AG04449 (cell line): ENCODE measurements at places on chromosomes 3 and 15.
A peak's percentile ranks its signal among the peaks of the same experiment; 100 is the strongest.

DNA sequence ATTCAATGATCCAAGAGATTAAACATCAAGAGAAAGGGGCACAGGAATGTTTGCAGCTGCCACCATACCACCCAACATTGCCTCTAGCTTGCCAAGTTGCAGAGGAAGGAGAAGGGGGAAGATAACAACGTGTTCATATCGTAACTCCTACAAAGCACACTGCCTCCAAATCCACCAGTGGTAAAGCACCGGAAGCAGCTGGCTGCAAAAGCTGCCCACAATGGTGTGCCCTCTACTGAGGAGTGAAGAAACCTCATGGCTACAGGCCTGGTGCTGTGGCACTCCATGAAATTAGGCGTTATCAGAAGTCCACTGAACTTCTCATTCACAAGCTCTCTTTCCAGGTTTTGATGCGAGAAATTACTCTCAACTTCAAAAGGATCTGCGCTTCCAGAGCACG is 263.9 kb upstream of the STT3B start:
- DNase-seq: no peak

DNA sequence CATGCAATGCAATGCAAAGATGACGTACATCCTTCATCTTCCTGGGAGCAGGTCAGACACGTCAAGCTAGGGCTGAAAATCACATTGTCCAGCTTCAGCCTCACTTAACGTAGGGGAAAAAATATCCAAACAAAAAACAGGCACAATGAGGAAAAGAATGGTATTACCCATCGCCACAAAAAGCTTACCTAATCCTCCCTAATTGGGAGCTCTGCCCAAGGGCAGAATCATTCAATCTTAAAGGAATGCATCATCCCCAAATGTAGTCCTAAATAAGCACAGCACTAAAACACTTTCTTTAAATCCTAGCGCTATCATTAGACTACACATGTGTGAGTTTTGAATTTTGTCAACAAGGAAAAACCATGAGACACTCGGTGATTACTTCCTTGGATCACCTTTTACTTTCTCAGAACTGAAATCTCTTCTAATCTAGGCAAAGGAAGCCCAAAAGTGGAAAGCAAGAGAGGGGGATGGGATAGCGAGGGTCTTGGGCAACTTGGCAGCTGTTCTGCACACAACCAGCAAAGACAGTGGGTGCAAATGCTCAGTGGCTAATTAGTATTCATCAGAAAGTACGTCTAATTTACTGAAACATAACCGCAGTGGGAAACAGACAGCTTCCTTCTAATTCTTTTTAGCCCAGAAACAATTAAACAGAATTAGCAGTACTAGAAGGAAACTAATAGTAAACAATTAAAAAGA is 87.4 kb downstream of the ADAMTS9 start:
- DNase-seq: no peak

DNA sequence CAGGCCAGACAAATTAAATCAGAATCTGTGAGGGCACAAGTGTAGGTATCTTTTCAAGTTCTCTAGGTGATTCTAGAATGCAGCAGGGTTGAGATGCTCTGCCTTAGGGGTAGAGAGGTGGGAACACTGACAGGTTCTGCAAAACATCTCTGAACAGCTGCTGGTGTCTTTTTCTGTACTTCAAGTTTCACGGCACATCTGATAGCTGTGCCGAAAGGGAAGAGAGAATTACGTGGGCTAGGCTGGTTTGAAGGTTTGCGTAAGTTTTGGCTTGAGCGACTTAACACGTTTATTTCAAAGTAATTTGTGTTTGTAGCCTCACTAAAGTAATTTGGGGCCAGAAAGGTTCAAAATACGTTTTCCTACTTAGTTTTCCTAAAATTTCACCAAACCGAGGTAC is 22.5 kb downstream of the PXK start:
- DNase-seq: no peak

DNA sequence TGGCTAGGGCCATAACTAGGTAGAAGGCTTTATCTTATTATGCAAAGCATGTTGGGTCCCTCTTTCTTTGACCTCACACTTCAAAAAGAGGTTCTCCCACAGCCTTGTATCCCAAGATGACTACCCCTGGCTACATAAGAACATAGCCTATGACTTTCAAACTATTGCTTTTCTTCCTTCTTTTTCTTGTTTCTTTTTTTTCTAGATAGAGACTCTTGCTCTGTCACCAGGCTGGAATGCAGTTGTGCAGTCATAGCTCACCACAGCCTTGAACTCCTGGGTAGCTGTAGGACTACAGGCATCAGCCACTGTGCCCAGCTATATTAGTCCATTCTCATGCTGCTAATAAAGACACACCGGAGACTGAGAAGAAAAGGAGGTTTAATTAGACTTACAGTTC is 47.2 kb downstream of the DIPK2A start:
- DNase-seq: peak; percentile 63

GRCh38 chr3:34263101-34263621 is 464.7 kb downstream of the PDCD6IP start:
- no peak for DNase-seq

DNA sequence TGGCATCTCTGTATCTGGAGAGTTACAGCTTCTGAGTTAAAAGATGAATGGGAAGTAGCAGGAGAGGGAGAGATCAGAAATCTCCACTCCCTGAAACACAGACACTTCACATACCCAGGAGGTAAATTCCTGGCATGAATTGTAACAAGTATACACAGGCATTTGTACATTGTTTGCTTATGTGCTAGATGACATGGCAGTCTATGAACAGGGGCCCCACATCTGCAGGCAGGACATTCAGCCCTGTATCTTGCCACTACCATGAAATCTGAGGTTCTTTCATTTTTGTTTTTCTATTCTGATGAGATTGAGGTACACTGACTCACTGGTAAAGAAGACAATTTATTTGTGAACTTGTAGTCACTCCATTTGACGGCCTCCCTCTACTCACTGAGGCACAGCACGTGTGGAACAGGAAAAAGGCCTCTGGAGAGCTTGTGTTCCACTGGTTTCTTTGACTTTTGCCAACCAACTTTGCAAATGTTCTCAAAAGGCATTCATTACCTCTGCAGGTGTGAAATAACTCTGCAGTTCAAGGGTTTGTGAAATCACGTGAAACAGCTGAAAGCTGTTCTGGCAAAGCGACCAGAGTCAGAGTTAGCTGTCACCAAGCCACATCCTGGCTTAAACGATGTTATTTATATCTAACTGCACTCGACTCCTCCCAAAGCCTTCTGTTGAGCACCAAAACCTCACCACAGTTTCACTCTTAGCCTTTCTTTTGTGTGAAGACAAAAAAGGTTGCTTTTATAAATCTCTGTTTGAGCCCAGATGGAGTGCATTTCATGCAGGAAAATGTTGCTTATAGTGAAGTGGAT is 401.3 kb upstream of the CFAP20DC start:
- DNase-seq: no peak

- DNase-seq: no peak
Measured at GRCh38 chr15:31452595-31453557, 126.2 kb downstream of the KLF13 start.

- no peak for DNase-seq
Measured at GRCh38 chr3:27577504-27577903, 93.3 kb upstream of the SLC4A7 start.

DNA sequence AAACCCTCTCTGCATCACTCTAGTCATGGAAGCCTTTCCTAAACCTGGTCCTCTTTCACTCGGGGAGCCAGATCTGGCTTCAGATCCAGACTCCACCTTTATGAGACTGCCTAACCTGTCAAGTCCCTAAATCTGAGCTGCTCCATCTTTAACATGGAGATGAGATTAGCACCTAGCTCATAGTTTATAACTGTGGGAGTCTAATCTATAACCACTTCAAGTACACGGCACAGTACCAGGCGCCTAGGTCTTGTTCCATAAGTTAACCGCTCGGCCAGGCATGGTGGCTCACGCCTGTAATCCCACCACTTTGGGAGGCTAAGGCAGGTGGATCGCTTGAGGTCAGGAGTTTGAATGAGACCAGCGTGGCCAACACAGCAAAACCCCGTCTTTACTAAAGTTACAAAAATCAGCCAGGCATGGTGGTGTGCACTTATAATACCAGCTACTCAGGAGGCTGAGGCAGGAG is 30.3 kb downstream of the TPM1 start:
- DNase-seq: no peak

DNA sequence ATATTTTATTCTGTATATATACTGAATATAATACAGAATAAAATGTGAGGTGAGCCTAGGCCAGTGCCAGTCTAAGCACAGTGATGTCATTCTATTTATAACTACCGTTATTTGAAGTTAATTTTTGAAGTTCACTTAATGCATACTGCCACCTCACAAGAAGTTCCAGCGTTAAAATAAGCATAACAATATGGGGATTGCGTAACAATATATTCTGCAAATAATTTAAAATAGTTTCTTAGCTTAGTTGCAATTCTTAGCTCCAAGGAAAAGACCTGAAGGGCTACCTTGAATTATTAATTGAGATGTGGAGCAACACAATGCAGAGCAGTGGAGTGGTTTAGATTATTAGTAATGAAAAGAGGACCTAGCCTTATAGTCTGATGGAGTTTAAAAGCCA is 390.5 kb upstream of the ROBO1 start:
- no peak for DNase-seq

- no peak for DNase-seq
Measured at GRCh38 chr3:196968233-196969133, at the start of gene PIGZ. Gene PIGZ (minus strand): TSS chr3:196968833. CDS start chr3:196952031, 16,802 bp downstream.
